Urinary bladder (tissue), 4 donors: ENCODE measurements at places on chromosomes 5 and 9. TPM values are rescaled to one million over a fixed set of nuclear protein-coding genes. Genes with fewer than 3 reads are reported as not detected.

DNA sequence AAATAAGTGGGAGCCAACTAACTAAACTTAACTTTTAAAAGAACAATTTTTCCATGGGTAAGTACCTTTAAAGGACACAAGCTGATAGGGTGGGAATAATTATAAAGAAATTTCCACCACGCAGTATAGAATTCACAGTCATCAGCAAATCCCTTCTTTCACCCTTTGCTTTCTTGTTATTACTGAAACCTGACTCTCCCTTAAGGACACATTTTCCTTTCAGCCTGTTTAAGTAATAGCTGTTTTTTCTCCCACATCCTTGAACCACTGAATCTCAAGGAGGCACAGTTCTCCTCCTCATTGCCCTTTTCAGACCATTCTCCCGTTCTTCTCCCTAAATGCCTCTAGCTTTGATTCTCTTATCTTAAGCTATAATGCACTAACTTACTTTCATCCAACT is 6.3 kb downstream of the C5orf15 start:
- no peak for DNase-seq

KIF4B gene
- 0.05 TPM for total RNA-seq

GFI1B gene
- 0.26 TPM for total RNA-seq

TCF7 gene
- 1.1 TPM for total RNA-seq

AFAP1L1 gene
- 27.9 TPM for total RNA-seq

TRIM36 gene
- 1.8 TPM for total RNA-seq

PCSK5 gene
- 25.4 TPM for total RNA-seq

DNA sequence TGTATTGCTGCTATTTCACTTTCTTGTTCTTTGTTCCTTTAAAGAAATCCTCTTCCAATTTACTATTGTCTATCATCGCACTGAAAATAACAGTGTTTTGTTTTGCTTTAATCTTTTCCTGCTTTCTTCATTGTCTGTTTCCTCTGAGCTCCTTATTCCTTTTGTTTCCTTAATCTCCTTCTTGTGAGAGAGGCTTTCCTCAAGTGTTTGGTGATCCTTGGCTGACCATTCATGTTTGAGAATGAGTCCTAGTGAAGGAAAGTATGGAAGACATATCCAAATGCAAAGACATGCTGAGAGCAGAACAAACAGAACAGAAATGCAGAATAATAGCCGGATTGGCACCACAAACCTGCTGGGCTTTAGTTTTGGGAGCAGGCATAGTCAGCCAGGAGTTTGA is 42.0 kb upstream of the ENTREP1 start:
- DNase-seq, result no peak

DNA sequence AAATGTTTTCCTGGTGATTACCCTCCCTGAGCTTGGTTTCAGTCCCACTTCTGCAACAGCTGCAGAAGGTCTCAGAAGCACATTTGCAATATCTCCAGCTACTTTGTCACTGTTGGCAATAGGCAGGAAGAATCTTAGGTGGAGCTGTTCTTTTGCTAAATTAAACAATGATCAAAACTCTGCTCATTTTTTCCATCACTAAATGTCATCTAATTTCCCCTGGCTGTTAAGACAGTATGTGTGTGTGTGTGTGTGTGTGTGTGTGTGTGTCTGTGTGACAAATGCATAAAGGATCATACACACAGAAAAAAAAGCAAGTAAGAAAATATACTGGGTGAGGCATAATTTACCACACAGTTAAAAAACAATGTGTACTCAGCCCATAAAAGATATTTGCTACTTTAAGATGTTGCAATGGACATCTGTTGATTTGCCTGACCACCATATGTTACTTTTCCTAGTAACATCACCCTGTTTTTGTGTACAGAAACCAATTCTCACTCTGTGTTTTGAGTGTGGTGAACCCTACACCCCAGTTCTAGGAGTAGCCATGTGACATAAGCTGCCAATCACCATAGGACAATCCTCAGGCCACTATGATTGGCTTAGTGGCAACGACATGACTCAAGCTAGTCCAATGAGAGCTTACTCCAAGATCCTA is 572.6 kb upstream of the CLINT1 start:
- no peak for DNase-seq
